ENCODE measurements at places on chromosomes 6 and 20. TPM values are rescaled to one million over a fixed set of nuclear protein-coding genes. Genes with fewer than 3 reads are reported as not detected.

The CPXM1 gene
- under 0.01 TPM for total RNA-seq

The HSPA1L gene
- total RNA-seq, result 0.37 TPM

The SSTR4 gene
- total RNA-seq, result not detected

The MANEA gene
- total RNA-seq, result 12.2 TPM

The GHRH gene
- not detected for total RNA-seq

The PTCHD4 gene
- total RNA-seq, result 1.2 TPM

The GJA1 gene
- total RNA-seq, result 114 TPM

The SMLR1 gene
- total RNA-seq, result not detected

Measured in mammary epithelial cell (primary cell).